ENCODE measurements at places on chromosomes 4 and X.

GRCh38 chr4:145090380-145090779 lies 7.6 kb downstream of the ANAPC10 start:
- DNase-seq, result no peak

GRCh38 chr4:55609393-55609866 lies 17.4 kb upstream of the PDCL2 start:
- no peak for DNase-seq

GRCh38 chr4:153521478-153521877 lies 55.3 kb downstream of the TMEM131L start:
- no peak for DNase-seq

- DNase-seq, result no peak
Measured at GRCh38 chrX:45781901-45782553, 581.4 kb upstream of the DIPK2B start.

- no peak for DNase-seq
Measured at GRCh38 chr4:74755486-74755885, 38.8 kb downstream of the BTC start.

- DNase-seq, result no peak
Measured at GRCh38 chr4:96312046-96312685, 472.3 kb downstream of the PDHA2 start.

DNA sequence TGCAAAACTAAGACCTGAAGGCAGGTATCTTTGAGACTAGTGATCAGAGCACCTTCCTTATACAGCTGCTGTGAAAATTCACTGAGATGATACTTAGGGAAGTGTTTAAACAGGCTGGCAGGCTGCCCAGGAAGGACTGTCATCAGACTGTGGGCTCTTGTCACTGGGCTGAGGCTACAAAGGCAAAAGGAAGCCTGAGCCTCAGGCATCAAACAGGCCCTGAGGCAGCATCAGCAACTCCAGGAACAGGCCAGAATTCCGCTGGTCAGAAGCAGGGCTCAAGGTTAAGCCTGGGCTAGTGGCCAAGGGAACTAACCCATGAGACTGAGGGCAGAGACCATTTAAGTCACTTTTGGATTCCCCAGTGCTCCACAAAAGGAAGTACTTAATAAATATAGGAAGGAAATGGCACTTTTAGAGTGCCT lies 12.8 kb downstream of the PJA1 start:
- no peak for DNase-seq

GRCh38 chrX:40880712-40881111 lies 145.4 kb upstream of the MED14 start:
- no peak for DNase-seq

GRCh38 chr4:1601852-1602654 lies 82.1 kb downstream of the FAM53A start:
- no peak for DNase-seq

DNA sequence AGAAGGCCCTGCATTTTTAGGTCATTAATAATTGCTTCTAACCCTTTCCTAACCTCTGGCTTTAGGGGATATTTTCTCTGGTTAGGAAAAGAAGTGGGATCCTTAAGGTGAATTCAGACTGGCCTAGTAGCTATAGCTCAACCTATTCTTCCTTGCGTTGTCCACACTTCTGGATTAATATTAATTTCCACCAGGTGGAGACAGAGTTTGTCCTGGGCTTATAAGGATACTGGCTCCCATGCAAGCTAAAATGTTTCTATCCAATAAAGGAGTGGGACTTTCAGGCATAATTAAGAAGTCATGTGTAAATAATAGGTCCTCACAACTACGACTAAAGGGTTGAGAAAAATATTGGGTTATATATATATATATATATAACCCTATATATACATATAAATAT lies 860.0 kb upstream of the POU3F4 start:
- DNase-seq, result no peak

GRCh38 chr4:169144061-169144600 lies 126.6 kb downstream of the SH3RF1 start:
- DNase-seq, result no peak

- no peak for DNase-seq
Measured at GRCh38 chrX:30948626-30949025, 59.6 kb upstream of the TAB3 start.

GRCh38 chr4:73523126-73523525 lies 41.6 kb downstream of the AFM start:
- no peak for DNase-seq

- no peak for DNase-seq
Measured at GRCh38 chrX:38937926-38938325, 136.7 kb downstream of the MID1IP1 start.

DNA sequence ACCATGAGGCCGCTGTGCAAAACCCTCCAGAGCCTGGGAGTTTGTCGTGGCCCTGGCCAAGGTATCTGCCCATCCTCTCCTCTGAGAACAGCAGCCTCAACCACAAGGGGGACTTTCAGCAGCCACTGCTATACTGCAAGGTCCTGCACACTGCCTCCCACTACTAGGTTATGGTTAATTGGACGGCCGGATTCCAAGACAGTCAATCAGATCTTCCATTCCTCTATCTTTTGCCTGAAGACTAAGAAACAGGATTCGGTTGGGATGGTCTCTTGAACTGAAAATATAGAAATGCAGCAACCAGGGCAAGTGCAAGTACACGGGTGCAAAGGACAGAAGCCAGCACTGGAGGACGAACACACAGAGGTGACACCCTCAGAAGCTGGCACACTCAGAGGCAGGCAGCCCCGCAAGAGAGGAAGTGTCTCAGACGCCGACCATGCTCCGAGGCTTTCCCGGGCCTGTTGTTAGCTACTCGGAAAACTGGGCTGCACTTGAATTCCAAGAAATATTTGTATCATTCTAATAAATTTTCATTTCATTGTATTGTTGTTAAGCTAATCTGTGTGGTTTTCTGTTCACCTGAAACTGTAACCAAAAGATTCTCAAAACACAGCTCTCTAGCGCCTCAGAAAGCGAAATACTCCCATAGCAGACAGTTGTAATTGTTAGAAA lies 63.3 kb downstream of the AFAP1 start:
- DNase-seq, result peak; percentile 63

DNA sequence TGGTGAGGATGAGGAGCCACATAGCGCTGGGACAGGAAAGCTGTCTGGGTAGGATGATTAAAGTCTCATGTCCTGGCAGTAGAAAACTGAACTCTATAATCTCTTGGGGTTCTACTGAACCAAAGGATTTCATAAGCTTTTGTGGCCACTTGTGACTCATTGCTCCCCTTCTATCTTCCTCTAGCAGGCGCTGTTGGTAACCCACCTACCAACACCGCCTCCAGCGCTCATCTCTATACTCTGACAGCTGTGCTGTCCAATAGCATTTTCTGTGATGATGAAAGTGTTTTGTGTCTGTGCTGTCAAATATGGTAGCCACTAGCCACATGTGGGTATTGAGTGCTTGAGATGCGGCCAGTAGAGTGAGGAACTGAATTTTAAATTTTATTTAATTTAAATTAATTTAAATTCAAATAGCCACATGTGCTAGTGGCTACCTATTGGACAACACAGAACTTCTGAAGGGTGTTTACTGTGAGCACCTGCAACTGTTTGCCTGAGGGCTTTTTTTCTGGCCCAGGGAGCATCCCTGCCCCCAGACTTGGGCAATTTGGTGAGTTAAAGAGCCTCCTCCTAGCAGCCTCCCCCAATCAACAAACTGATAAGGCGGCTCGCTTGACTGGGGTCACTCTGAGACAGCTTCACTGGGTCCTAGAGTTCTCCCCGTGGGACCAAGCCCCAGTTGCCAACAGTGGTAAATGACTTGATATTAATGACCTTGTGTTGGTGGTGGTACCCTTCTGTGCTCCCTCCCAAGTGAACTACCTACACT lies 169.2 kb upstream of the ATP6AP2 start:
- no peak for DNase-seq

DNA sequence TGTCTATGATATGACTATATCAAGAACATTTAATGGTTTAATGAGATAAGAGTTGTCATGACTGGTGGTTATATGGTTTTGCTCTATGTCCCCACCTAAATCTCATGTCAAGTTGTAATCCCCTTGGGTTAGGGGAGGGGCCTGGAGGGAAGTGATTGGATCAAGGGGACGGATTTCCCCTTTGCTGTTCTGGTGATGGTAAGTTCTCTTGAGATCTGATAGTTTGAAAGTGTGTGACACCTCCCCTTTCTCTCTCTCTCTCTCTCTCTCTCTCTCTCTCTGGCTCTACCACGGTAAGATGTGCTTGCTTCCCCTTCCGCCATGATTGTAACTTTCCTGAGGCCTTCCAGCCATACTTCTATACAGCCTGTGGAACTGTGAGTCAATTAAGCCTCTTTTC lies 803.4 kb downstream of the TRIML1 start:
- DNase-seq, result no peak

- no peak for DNase-seq
Measured at GRCh38 chrX:13430136-13430827, 110.4 kb upstream of the ATXN3L start.

DNA sequence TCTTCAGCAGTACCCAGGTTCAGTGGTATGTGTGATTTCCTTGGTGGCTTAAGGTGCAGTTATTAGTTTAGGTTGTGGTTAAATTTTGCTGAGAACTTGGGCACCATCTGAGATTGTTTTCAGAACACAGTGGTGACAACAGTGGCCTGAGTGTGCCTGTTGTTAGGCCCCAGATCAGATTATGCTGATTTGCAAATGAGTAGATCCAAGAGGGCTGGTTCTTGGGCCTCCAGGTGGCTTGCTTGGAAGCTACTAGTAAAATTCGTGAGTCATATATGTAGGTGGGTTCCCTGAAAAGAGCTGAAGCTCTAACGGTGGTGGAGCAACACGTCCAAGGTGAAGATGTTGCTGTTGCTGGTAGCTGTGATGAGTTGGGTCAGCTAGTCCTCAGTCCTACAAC lies 2619.6 kb downstream of the PCDH7 start:
- no peak for DNase-seq

- no peak for DNase-seq
Measured at GRCh38 chr4:144594471-144594986, 51.4 kb upstream of the HHIP start.

- DNase-seq, result no peak
Measured at GRCh38 chr4:85642356-85643100, 167.6 kb downstream of the ARHGAP24 start.

GRCh38 chr4:101701551-101701950 lies 89.0 kb upstream of the BANK1 start:
- no peak for DNase-seq

- no peak for DNase-seq
Measured at GRCh38 chr4:99625369-99625768, 32.3 kb downstream of the C4orf54 start.

- DNase-seq, result no peak
Measured at GRCh38 chrX:27842859-27843258, 35.1 kb downstream of the MAGEB10 start.

DNA sequence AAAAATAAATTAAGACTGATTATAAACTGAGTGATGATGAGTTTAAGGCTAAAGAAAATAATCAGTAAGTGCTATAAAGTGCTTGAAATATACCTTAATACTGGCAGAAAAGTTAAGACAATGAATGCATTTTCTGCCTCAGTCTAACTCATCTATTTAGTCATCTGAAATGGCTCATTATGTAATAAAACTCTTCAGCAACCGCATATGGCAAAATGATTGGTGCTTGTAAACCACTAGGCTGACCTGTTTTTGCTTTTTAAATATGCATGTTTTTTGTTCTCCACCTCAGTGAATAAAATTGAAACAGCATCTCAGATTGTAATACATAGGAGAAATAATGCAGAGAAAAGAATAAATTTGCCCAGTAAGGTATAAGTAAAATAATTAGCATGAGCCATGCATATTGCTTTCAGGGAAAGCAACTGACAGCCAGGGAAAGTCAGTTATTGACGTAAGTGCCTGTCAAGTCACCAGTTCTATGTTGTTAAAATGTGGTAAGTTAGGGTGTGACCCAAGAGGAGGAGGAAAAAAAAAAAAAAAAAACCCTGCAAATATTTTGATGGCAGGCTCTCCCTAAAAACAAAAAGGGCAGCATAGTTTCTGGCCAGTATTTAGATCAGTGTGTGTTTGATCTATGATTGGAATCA lies 167.5 kb downstream of the PALLD start:
- no peak for DNase-seq

DNA sequence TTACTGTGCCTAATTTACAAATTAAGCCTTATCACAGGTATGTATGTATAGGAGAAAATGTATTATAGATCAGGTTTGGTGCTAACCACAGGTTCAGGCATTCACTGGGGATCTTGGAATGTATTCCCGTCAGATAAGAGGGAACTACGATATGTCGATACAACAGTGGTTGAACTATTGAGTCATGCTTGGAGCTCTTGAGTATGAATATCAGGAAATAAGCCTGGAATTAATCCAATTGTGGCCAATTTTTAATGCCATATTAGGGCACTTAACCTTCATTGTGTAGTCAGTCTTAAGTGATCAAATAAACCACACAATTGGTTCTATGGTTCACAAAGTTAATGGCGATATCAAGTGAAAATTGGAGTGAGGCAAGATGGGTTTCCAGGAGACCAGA lies 556.5 kb downstream of the IL1RAPL1 start:
- DNase-seq, result no peak

GRCh38 chr4:36163198-36163597 lies 81.1 kb downstream of the ARAP2 start:
- DNase-seq, result no peak

DNA sequence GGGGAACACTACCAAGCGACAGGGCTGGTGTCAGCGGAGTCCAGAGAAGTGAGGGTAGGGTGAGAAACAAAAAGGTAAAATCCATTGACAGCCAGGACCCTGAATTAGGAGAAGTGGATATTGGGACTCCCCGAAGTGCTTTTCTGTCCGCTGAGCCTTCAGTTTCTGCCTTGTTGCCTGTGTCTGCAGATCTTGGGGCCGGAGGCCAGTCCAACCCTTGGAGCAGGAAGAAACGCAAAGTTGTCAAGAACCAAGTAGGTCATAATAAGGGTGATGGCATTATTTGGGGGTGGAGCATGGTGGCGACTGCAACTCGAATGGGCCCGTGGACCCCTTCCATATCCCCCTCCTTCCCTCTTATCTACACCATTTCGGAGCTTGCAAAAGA lies 1.0 kb downstream of the ARMCX1 start:
- DNase-seq, result no peak

DNA sequence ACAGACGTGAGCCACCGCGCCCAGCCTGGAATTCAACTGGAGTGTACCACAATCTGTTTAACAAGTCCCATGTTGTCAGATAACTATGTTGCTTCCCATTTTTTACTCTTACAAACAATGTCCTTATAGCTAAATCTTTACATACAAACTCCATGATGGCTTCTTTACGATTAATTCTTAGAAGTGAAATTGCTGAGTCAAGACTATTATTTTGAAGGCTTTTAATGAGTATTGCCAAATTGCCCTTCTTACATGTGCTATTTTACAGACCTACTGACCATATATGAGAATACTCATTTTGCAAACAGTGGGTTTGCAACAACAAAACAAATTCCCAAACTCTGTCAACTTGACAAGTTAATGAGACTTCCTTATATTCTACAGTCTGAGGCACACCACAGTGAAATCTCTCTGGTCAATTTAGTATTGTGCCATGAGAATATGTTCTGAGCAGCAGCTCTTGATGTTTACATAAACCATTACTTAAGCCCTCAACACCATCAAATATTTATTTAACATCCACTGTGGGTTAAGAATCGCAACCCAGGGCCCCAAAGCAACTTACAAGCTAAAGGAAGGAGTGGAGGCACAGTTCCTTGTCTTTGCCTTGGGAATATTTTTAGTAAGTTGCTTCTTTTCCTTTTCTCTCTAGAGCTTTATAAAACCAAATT lies 128.5 kb downstream of the SPRY1 start:
- DNase-seq, result no peak
